Endothelial cell of coronary artery (primary cell): ENCODE measurements at places on chromosomes 16 and 17. TPM values are rescaled to one million over a fixed set of nuclear protein-coding genes. Genes with fewer than 3 reads are reported as not detected.

Gene ACSM2A
- not detected in 2 replicates for total RNA-seq

Gene SMPD3
- total RNA-seq = under 0.01 TPM in 1 of 2 replicates, not detected in the other

Gene CTDNEP1
- total RNA-seq = 19.3 and 39.2 TPM in 2 replicates

Gene MYH1
- total RNA-seq = not detected in 2 replicates

Gene C16orf87
- 5.8 and 10.1 TPM in 2 replicates for total RNA-seq

Gene LGALS9B
- total RNA-seq = not detected in 2 replicates

Gene SLC2A4
- total RNA-seq = under 0.01 TPM in 2 replicates

Gene PDE6G
- total RNA-seq = 0.38 and 0.45 TPM in 2 replicates

Gene GABARAP
- total RNA-seq = 92.4 and 120 TPM in 2 replicates

Gene INCA1
- 0.18 and 0.56 TPM in 2 replicates for total RNA-seq

Gene WFDC1
- total RNA-seq = not detected in 2 replicates

Gene TNFSF13
- total RNA-seq = 0.66 and 0.90 TPM in 2 replicates

Gene RHBDL1
- 0.36 and 0.47 TPM in 2 replicates for total RNA-seq

Gene TEN1
- total RNA-seq = 12.0 and 22.2 TPM in 2 replicates

Gene CDYL2
- 25.9 and 26.4 TPM in 2 replicates for total RNA-seq
